ENCODE measurements at places on chromosomes 3 and 15. TPM values are rescaled to one million over a fixed set of nuclear protein-coding genes. Genes with fewer than 3 reads are reported as not detected.

CACNA1D gene
- total RNA-seq, result 22.1 TPM

GRCh38 chr15:74631408-74631807 is 15.8 kb downstream of the CLK3 start:
- no peak for DNase-seq

DNA sequence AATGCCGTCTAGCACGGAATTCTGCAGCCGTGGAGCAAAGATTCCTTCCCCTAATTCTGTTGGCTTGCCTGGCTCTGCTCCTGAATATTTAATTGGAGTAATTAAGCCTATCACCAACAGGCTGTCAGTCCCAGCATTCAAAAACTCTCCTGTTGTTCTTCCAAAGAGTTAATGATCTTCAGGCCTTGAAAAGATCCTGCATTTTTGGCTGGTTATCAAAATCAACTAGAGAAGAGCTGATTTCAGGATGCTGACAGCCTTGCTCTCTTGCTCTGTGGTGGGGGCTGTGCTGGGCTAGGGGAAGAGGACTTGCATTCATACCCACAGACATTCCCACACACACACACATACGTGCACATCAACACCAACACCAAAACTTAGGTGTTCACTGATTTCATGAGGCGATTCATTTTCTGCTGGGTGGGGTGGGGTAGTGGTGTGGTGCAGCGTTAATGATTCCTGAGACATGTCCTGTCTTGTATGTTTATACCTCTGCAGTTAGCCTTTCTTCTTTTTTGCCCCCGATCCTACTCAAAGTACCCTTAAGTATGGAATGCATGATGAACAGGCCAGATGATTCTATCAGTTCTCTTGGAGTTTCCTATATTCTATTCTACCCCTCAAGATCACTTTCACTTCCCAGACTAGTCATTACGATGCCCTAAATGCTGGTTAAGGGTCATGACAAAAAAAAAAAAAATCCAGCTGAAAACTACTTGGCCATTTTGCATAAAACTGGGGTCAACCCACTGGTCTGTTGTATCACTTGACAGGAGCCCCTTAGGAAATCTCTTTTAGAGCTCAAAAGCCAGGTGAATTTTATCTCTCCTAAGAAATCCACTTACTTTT is 42.3 kb downstream of the CPN2 start:
- peak; percentile 63 for DNase-seq

- no peak for DNase-seq
Measured at GRCh38 chr3:30471066-30471465, 135.3 kb upstream of the TGFBR2 start.

- peak; percentile 84 for DNase-seq
Measured at GRCh38 chr3:128616516-128617269, 33.9 kb downstream of the RPN1 start.

DNA sequence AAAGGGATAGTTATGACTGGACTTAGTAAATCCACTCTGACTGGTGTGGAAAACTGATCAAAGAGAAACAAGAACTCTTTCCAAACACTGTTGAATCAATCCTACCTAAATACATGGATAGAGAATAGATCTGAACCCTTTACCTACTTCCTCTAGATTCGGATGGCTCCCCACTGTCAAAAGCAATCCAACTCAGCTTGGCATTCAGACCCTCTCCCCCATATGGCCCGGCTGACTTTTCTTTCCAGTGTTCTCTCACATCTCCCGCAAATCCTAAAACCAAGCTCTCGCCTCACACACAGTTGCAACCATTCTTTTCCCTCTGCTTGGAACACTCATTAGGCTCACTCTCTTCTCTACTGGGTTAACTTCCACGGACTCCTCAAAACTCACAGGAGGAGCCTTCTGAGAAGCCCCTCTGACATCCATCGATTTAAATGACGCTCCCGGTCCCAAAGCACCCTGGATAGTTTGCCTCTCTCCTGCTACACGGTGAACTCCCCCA is 639 bp downstream of the SPICE1 start:
- DNase-seq, result no peak

DNA sequence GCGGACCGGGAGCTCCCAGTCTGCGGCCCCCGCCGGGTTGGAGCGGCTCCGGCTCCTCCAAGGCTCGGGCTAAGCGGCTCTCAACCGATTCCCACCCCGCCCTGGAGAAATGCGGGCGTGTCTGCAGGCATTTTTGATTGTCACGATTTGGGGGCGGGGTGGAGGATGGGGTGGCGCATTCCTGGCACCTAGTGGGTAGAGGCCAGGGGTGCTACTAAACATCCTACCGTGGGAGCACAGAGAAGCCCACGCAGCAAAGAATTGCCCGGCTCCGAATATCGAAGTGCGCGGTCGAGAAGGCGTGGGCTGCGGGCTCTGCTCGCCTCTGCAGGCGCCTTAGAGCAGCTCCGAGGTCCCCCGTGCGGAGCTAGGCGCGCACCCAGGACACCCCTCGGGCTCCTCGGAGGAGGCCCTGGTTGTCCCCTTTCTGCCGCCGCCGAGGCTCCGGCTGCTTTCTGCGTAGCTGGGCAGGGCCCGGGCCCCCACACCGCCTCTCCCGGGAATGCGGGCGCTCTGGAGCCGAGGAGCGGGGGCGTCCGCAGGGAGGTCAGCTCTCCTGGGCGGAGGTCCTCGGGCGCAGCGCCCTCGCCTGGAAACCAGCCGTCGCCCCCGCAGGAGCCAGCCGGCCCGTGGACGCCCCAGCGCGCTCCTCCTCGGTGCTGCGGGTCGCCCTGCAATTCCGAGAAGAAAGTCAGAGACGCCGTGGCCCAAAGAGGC is 16.5 kb upstream of the LAMP3 start:
- peak; percentile 84 for DNase-seq

GRCh38 chr15:85615930-85616329 is 178.8 kb downstream of the KLHL25 start:
- no peak for DNase-seq

GRCh38 chr15:101620671-101621070 is 31.5 kb downstream of the TM2D3 start:
- no peak for DNase-seq

IFT80 gene
- total RNA-seq, result 44.0 TPM

FBN1 gene
- 69.6 TPM for total RNA-seq

DNA sequence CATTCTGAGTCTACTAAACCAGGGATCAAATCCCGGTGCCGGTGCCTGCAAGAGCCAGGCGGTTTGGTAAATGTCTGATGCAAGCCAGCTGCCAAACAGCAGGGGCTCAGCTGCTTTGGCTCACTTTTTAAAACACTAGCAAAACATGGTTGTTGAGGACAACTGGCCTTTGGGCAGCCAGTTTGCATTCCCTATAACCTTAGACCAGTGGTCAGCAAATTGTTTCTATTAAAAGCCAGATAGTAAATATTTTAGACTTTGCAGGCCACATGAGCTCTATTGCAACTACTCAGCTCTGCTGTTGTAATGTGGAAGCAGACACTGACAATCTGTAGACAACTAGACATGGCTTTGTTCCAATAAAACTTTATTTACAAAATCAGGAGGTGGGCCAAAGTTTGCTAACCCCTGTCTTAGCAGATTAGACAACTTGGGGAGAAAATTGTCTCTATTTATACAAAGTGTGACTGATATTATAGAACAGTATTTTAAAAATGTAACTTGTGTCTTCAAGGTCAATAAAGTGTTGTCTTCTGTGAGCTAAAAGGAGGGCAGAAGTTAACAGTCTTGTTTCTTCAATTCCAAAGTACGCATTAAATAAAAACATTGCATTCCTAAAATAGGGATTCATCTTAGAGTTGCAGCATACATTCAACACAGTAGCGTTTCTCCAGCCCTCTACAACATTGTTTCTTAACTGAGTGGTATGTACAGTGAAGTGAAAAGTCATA is 67.6 kb downstream of the SSUH2 start:
- DNase-seq, result no peak

DNA sequence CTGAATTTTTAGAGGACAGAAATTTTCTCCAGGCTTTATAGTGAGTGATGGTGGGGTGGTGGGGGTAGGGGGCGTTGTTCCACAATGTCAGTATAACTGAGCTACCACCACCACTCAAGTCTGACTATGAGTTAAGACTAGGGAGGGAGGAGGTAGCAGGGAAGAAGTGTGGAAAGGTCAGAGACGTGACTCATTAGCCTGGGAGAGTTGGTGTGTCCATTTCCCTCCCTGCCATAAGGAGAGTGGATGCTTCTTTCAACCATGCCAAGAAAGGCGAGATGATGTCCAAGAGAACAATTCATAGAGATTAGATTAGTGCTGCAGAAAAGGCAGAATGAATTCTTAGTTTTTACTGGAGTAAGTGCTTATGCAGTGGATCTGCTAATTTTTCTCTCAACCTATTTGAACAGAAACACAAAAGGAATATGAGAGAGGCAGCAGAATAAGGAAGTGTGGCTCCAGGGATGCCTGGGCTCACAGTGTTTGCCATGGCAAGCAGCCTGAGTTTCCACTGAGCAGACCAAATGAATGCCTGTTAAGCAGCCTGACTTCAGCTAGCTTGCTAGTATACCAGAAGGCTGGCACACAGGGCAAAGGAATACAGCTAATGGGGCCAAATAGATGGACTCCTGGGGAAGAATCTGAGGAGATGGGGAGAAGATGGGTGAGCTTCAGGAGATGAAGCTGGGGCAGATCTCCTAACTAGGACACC is 708.9 kb downstream of the NTRK3 start:
- no peak for DNase-seq

DNA sequence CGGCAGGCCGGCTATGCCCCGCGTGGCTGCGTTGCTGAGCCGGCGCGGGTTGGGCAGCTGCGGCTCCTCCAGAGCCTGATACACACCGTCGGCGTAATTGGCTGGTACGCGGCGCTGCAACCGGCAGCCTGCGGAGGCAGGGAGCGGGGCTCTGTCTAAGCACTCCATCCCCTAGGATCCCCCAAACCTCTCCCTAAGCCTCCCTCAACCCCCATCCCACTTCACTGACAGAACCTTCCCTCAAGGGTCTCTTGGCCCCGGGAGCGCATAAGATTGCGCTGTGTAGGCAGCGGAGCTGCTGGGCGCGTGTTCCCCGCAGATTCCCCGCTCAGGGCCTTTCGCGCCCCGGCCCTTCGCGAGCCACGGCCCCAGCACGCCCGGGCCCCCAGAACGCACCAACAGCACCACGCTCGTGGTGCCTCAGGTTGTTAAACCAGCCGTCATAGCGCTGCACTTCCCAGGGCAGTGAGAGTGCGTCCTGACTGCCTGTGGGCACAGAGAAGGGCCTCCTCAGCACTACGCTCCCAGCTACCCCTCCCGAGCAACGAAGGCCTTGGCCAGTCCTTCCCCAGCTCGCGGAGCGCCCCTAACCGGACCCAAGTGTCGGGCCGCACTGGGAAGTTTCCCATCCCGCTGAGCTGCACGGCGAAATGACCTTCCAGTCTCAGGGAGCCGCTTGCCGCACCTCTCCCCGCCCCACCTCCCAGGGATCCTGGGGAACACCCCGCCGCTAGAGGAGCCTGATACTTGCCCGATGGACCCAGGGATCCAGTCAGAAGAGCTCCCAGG is 1.2 kb downstream of the DUOX2 start:
- DNase-seq, result no peak

GRCh38 chr15:29283381-29283780 is 13.8 kb upstream of the NSMCE3 start:
- no peak for DNase-seq

DNA sequence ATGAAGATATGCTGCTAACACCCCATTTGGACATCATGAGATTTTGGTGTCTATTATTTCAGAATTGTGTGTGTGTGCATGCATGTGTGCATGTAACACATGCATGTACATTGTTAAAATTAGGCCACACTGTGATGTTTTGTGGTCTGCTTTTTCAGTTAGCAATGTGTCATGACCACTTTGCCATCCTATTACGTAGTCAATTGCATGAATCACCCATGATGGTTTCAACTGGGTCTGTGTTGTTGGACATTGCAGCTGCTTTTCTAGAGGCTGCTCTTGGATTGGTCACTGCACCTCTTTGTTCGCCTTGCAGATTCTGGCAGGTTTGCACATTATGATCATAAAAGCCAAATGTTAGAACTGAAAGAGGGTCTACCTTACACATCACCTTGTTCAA is 101.0 kb upstream of the THBS1 start:
- no peak for DNase-seq

- no peak for DNase-seq
Measured at GRCh38 chr3:146468671-146469149, 651 bp downstream of the PLSCR2 start.

DNA sequence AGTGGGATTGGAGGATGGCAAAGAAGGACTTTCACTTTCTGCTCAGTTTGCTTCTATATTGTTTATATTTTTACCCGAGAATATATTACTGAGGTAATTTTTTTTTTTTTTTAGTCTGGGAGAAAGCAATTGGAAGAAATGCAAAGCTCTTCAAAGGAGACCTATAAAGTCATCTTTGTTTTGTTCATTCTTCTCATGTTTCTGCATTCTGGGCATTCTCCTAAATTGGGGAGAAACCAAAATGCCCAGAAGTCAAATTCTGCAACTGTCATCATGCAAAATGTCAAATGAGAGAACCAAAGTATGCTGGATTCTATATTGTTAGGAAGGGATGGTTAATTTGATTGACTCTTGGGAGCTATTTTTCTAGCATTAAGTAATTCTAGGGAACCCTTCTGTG is 168.3 kb upstream of the TSC22D2 start:
- no peak for DNase-seq

GRCh38 chr3:132749786-132750185 is 27.6 kb upstream of the NPHP3 start:
- DNase-seq, result no peak

DNA sequence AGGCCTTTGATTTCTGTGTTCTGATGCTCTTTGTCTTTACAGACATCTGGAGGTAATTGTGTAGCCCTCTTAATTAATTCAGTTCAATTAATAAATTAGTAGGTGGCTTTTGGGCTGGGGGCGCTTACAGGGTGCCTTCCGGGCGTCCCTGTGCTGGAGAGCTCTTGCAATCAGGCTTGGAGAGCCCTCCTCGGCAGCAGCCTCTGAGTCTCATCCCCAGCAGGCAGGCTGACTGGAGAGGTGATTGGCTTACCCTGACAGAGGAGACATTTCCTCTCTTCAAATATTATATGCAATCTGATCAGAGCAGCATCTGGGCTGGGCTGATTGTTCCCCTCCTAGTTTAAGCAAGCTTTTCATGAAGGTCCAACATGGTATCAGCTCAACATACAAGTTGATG is 250.7 kb downstream of the LPP start:
- peak; percentile 64 for DNase-seq

DNA sequence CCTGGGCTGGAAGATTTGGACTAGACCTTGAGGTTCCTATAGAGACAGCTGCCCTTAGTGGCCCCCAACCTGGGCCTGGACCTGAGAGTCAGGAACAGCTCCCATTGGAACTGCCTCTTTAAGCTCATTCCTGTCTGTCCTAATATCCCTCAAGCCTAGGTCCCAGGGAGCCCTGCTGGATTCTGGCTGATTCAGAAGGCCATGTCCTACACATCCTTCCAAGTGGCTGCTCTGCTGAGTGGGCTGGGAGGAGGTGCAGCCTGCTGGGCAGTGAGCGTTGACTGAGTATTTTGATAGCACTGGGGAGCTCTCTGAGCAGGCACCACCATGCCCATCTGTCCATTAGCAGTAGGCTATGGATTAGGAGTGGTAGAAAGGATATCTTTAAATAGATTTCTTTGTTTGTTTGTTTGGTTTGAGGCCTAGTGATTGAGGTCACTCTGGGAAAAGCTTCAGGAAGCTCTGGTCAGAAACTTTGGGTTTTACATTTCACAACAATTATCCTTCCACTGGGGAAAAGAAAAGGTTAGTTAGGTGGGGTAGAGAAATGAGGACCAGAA is 54.6 kb upstream of the ATOSA start:
- no peak for DNase-seq

Measured in spleen (tissue), 13 donors.